PC-9 (cell line): ENCODE measurements at places on chromosomes 1 and 21.

DNA sequence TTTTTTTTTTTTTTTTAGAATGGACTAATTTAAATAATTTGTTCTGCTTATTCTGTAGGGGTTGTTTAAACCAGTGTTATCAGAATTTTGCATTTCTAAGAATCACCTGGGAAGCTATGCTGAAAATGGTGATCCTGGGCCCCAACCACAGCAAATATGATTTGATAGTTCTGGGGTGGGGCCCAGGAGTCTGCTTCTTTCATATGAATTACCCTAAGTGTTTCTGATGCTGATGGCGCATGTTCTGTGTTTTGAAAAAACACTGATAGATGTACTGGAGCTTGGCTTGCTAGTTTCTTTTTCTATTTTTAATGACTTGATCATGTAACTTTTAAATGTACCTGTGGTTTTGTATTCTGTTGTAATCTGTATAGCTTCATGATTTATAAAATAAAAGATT lies 89.3 kb downstream of the CDC14A start:
- DNase-seq = no peak

DNA sequence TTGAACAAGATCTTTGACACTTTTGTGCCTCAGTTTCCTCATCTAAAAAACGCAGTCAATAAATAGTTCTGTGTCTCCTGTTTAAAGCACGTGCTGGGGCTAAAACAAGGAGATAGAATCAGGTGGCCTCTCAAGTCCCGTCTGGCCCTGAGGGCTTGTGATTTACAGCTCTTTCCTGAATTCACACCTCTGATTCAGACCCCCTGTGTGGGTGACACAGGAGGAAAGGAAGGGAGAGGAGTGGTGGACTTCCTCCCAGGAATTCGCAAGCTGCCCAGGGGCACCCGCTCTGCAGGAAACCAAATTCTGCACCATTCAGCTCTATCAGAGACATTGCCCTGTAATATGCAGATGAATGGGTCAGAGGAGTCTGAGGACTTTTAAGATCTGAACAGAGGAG lies 5.2 kb upstream of the PRR9 start:
- no peak for DNase-seq

GRCh38 chr1:115426231-115426771 lies 88.3 kb upstream of the NGF start:
- peak; percentile 84 for DNase-seq

DNA sequence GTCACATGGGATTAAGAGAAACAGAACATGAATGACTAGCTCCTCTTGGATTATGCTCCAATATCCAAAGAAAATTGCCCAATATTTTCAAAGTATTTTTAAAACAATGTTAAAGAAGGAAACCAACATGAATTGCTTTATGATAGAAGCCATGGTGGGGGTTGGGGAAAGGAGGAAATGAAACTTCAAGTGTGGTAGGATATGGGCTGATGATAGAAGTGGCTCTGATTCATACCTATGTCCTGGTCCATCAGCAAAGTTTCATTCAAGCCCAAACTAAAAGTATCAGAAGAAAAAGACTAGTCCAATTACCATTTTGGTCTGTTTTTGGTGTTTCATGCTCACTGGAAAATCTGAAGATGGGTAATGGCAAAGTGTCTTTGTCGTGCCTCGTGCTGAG lies 104.2 kb upstream of the PROX1 start:
- DNase-seq = no peak

- no peak for DNase-seq
Measured at GRCh38 chr1:162466797-162467196, 30.8 kb upstream of the UHMK1 start.

DNA sequence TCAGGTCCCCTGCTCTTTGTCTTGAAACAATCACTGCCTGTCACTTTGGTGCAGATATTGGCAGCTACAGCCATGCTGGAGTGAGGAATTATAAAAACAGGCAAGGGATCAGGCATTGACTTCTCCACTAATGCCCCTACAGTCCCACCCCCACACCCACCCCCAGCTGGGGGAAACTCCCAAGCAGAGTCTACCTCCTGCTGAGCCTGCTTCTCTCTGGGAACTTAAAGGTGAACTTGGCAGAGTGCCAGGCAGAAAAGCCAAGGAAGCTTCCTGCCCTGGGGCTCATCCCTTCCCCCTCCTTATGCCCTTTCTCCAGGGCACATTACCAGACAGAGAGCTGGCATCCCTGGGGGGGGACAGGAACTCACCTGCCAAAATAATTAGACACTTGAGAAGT lies 6.7 kb downstream of the NCMAP start:
- DNase-seq = peak; percentile 70

GRCh38 chr1:17671741-17672140 lies 83.4 kb upstream of the ACTL8 start:
- DNase-seq = no peak
